ENCODE measurements at places on chromosomes 6 and 20.
A peak's percentile ranks its signal among the peaks of the same experiment; 100 is the strongest.

DNA sequence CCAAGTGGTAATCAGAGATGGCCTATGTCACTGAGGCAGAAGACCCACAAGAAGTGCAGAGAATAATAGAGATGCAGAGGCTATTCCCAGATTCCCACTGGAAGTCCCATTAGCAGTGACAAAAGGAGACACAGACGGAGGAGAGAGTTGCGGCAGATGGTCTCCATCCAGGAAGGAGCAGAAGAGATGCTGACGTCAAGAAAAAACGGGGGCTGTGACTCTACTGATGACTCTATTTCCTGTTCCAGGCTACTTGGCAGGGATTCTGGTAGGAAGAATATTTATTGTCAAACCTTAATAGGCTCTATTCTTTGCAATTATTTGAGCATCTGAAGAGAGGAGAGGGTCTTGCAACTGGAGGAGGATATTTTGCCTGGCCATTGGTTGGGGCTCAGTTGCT is 246.0 kb upstream of the ECI2 start:
- peaks cover 4% of the 10 kb centered on the region for H3K4me1 ChIP-seq
- H3K4me3 ChIP-seq, result no peak overlapping the region
- no peak for DNase-seq
- no peaks in the 10 kb centered on the region for H3K36me3 ChIP-seq

DNA sequence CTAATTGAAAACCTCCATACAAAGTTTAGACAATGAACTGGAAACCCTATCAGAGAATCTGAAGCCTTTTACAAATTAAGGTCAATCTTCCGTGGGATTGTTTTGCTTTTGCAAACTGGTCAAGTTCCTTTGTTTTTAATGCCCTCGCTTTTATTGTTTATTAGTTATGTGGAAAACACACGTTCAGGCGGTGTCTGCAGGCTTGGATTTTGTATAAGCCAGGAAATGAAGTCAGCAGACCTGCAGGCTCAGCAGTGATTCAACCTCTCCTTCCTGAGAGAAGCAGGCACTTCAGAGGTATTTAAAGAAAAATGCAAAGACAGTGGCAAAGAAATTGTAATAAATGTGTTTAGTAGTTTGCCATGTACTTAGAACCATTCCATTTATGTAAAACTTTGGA is 103.4 kb upstream of the PDE10A start:
- no peak overlapping the region for H3K27ac ChIP-seq
- H3K4me3 ChIP-seq, result no peak overlapping the region
- H3K4me1 ChIP-seq, result peaks cover 8% of the 10 kb centered on the region
- H3K27me3 ChIP-seq, result no peaks in the 10 kb centered on the region
- DNase-seq, result no peak

DNA sequence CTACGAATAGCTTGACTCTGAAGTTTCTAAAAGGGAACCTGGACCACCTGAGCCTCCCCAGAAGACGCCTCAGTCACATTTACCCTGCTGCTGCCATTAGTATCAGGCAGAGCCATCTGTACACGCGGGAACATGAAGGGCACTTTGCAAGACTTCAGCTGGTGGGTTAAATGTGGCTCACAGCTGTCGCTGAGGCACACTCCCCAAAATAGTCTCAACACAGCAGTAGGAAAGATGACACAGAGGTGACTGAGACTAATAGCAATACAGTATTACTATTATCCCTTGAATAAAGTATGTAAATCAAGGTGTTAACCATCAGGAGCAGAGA is 29.0 kb downstream of the PSMB1 start:
- no peak for DNase-seq
- peaks cover 3% of the 10 kb centered on the region for H3K27me3 ChIP-seq
- no peak overlapping the region for H3K27ac ChIP-seq
- no peak overlapping the region for H3K4me3 ChIP-seq
- no peaks in the 10 kb centered on the region for H3K36me3 ChIP-seq

DNA sequence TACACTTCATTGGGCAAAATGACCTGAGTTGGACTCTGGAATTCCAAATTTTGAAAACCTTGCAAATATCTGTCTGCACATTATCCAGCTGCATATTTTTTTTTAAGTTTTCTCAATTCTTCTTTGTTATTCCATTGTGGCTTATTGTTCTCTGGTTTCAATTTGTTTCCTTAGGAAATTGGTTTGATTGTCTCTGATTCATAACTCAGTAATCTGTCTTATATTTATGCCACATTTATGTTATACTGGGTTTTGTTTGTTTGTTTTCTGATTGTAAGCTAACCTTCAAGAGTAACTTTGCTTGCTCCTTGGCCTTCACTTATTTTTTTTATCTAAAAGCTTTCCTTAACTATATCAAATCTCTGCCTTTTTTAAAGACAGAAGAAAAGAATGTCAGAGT is 193.3 kb upstream of the PLCB4 start:
- H3K36me3 ChIP-seq, result no peaks in the 10 kb centered on the region
- no peak overlapping the region for H3K27ac ChIP-seq
- no peak overlapping the region for H3K4me3 ChIP-seq
- H3K27me3 ChIP-seq, result no peaks in the 10 kb centered on the region
- no peaks in the 10 kb centered on the region for H3K4me1 ChIP-seq
- no peak for DNase-seq

- no peaks in the 10 kb centered on the region for H3K4me1 ChIP-seq
- no peaks in the 10 kb centered on the region for H3K36me3 ChIP-seq
- no peak overlapping the region for H3K4me3 ChIP-seq
- DNase-seq, result peak; percentile 91
- H3K27ac ChIP-seq, result no peak overlapping the region
These were observed 516 bp downstream of the TMEM151B start for GRCh38 chr6:44270526-44271405.

GRCh38 chr20:36819659-36820058 is 46.1 kb upstream of the DSN1 start:
- peaks cover 5% of the 10 kb centered on the region for H3K4me1 ChIP-seq
- no peak overlapping the region for H3K27ac ChIP-seq
- peaks cover 65% of the 10 kb centered on the region for H3K36me3 ChIP-seq

Measured in osteoblast (primary cell).